ENCODE measurements at places on chromosomes 11 and 22.
A peak's percentile ranks its signal among the peaks of the same experiment; 100 is the strongest.

- no peak for DNase-seq
Measured at GRCh38 chr22:20429254-20430100, 8.1 kb downstream of the SCARF2 start.

DNA sequence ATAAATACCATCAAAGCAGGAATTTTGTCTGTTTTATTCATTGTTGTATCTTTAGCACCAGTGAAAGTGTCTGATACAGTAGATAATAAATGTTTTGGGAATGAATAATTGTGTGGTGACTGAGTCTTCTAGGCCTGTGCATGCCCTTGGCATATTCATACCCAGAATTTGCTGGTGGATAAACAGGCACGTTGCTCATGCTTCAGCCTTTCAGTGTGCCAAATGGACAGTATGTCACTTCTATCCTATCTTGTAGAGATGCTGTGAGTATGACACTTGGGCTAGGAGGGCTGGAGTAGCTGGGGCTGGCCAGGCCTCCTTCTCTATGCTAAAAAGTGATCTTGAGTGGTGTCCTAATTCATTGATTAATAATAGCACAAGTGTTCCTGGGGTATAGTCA lies 287.3 kb upstream of the DDI1 start:
- DNase-seq, result no peak

DNA sequence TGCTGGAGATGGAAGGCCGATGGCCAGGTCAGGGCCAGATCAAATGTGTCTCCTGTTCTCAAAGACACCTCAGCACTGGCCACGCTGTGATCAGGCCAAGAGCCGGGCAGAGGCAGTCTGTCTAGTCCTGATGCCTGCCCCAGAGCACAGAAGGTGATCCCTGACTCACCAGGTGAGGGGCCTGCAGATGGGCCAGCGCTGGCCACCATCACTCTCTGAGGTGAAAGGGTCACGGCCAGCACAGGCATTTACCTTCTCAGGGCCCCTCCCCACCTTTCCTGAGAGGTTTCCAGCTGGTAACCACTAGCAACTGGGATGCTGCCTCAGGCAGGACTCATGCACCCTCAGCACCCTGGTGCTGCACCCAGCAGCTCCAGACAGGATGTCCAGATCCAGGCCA lies 2.9 kb downstream of the SBF1 start:
- no peak for DNase-seq

- peak; percentile 85 for DNase-seq
Measured at GRCh38 chr11:72308226-72309073, 64.5 kb upstream of the PHOX2A start.

DNA sequence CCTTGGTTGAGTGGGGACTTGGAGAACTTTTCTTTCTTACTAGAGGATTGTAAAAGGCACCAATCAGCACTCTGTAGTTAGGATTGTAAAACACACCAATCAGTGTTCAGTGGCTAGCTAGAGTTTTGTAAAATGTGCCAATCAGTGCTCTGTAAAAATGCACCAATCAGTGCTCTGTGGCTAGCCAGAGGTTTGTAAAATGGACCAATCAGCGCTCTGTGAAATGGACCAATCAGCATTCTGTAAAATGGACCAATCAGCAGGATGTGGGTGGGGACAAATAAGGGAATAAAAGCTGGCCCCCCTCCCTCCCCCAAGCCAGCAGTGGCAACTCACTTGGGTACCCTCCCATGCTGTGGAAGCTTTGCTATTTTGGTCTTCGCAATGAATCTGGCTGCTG lies 5.5 kb upstream of the DRG1 start:
- DNase-seq, result no peak

DNA sequence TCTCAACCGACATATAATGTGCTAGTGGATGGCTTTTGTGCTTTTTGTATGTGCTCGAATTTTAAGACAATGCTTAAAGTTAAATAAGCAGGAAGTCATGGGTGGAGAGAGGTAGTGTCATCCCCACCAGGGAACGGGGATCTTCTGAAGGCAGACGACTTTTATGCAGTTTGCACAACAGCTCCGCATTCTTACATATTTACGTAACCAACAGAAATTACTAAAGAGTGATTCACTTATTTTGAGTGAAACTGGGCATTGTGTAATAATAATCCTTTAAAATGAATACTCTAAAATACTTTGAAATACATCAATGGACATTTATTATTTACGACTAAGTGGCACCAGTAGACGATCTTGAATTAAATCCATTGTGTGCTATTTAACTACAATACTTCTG lies 305.1 kb downstream of the CNTN5 start:
- no peak for DNase-seq

DNA sequence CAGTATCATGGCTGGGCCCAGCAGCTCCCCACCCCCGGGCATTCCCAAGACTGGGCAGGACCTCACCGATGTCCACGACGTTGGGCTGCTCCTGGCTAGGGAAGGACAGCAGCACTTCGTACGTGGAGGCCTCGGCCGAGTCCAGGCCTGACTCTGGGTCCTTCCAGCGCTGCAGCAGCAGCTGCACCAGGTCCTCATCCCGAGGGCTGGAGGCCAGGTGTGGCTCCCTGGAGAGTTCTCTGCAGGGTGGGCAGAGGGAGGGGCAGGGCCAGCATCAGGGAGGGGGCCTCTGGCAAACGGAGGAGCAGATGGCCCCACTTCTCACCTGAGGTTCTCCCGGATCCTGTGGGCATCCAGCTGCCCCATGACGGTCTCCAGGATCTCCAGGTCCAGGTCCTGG lies 341 bp downstream of the NAALADL1 start:
- no peak for DNase-seq

DNA sequence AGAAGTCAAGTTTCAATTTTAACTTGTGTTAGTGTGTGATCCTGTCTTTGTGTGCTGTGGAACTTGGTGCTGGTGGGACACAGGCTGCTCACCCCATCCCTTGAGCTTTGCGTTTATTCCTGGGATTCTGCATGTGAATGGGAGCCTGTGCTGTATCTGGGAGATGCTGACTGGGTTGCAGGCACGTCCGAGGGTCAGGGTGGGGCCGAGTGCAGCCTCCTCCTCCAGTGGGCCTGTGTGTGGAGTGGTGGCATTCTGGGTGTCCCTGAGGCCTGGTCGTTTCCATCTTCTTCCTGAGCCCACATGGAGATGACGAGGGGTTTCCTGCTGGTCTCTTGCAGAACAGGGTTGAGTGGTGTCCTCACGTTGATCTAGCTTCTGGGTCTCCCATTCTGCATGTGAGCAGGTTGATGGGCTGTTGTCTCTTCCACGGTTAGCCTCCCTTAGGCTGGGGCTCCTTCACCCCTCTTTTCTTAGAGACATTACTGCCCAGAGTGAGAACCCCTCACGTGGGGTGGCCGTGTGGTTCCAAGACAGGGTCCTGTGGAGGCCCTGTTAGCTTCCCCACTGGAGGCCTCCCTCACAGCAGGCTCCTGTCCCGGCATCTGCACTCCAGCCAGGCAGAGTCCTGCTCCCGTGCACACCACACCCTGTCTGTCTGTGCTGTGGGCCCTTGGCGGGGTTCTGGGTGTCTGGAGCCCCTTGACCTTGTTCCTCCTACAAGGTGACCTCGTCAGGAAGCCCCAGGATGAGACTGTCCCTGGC lies 4.9 kb downstream of the PTDSS2 start:
- DNase-seq, result no peak

GRCh38 chr11:58580311-58580710 lies 1.4 kb downstream of the ZFP91 start:
- DNase-seq, result no peak

- DNase-seq, result no peak
Measured at GRCh38 chr11:31806928-31807798, 4.0 kb downstream of the PAX6 start.

- no peak for DNase-seq
Measured at GRCh38 chr22:44707752-44708151, 5.7 kb downstream of the PRR5 start.

GRCh38 chr11:15112131-15112541 lies 2.6 kb upstream of the INSC start:
- no peak for DNase-seq

DNA sequence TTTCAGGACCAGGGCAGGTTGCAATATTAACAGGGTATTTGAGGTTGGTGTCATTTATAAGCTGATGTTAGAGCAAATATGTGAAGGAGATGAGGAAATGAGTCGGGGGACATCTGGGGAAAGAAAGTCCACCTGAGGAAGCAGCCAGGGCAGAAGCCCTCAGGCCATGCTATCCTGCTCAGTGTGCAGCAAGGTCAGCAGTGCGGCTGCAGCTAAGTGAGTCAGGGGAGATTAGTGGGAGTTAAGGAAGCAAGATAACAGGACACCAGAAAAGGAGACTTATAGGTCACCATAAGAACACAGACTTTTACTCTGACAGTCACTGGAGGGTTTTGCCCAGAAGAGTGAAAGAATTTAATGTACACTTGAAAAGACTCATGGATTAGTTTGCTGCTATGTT lies 468.9 kb downstream of the NTM start:
- DNase-seq, result no peak

All from NCI-H1694 treated with DMSO at 0.1 percent for 48 hours (cell line).